ENCODE measurements at places on chromosomes 12 and 14.

DNA sequence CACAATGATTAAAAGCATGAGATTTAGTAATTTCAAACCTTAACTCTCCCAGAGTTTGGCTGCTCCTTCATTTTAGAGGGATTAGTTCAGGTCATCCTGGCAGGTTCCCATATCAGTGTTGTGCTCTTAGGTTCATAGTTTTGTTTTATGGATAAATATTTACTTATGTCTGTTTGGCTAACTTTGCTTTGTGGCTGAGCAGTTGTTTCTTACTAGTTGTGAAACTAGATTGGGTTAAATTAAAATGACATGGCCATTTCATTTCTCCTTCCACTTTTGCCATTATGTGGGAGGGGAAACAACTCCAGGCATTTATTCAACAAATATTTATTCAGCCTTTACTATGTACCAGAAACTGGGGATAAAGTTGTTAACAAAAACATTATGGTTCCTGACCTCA lies 158.8 kb downstream of the TMTC3 start:
- DNase-seq: no peak

DNA sequence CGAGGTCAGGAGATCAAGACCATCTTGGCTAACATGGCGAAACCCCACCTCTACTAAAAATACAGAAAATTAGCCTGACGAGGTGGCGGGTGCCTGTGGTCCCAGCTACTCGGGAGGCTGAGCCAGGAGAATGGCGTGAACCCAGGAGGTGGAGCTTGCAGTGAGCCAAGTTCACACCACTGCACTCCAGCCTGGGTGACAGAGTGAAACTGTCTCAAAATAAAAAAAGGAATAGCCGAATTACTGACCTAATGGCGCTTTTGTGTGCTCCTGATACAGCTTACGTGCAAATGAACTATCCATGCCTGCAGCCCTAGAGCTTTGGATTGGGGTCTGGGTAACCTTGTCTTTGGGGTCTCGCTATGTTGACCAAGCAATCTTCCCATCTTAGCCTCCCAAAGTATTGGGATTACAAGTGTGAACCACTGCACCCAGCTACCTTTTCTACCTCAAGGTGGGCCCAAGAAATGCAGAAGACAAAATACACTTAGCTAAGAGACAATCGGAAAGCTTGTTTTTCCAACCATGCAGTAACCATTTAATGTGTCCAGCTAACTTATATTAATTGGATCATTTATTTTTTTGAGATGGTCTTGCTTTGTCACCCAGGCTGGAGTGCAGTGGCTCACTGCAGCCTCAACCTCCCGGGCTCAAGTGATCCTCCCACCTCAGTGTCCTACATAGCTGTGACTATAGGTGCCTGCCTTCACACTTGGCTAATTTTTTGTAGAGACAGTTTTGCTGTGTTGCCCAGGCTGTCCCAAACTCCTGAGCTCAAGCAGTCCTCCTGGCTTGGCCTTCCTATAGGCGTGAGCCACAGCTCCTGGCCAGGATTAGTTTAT lies 5.5 kb downstream of the PABPN1 start:
- no peak for DNase-seq

GRCh38 chr12:110349514-110350151 lies 53.9 kb downstream of the ANAPC7 start:
- peak; percentile 23 for DNase-seq

DNA sequence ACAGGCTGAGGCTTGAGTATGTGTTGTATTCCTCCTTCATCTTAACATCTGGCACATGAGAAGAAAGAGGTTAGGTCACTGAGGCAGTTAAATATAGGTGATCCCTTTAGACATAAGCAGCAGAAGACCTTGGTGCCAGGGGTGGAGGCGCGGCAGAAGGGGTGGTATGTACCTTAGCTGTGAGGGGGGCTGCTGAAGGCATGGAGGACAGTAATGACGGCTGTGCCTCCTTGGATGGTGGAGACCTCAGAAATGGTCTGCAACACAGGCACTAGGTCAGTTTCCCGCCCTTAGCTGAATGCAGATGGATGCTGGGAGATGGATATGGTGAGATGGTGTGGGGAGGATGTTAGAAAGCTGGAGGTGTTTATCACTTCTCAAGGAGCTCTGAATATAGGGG lies 1.5 kb upstream of the PNMA1 start:
- no peak for DNase-seq

GRCh38 chr14:21498540-21499526 lies 12.3 kb downstream of the METTL3 start:
- DNase-seq: no peak

- DNase-seq: no peak
These were observed 4.8 kb upstream of the ING4 start for GRCh38 chr12:6667559-6668210.

DNA sequence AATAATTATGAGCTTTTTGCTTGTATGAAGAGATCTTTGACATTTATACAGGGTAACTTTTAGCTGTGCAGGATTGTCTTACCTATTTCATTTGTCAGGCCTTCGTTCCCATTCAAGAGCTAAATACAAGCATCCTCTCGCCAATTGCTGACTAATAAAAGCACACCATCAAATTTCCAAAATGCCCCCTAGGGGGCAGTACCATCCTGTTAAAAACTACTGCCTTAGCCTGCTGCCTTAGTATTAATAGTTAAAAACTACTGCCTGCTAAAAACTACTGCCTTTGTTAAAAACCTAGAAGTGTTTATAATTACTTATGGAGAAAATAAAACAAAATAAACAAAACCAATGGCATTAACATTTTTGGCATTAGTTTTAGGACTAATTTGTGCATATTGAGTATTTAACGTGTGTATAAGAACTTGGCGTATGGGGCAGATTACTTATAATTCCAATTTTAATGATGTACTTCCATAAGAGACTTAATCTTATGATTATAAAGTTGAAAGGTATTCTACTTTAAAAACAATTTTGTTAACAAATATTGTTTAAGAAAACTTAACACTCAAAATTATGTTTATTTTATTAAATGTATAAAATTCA lies 3.0 kb upstream of the IFI27L2 start:
- DNase-seq: peak; percentile 7

DNA sequence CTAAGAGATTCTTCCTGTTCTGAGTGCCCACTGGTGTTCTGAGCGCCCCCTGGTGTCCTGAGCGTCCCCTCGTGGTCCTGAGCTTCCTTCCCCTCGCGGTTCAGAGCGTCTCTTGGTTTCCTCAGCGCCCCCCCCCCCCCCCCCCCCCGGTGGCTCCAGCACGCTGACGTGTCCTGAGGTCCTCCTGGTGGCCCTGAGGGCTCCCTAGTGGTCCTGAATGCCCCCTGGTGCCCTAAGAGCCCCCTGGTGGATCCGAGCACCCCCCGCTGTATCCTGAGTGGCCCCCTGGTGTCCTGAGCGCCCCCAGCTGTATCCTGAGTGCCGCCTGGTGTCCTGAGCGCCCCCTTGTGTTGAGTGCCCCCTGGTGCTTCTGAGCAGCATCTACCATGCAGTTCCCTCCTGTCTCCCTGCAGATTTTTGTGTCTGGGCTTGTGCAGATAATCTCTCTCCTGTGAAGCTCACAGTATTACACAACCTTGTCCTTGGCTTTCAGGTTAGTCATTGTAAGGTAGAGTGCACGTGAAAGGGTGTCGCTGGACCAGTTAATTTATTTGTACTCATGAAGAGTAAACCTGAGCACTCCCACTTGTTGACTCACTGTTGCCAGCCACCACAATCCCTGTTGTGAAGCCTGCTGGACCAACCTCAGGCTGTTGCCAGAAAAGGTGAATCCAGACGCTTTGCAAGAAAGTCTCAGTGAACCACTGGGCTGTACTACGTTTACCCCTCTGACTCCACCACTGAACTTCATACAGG lies 1168.4 kb downstream of the TMEM121 start:
- DNase-seq: no peak

GRCh38 chr14:68014771-68015170 lies 195.2 kb downstream of the RAD51B start:
- DNase-seq: no peak

DNA sequence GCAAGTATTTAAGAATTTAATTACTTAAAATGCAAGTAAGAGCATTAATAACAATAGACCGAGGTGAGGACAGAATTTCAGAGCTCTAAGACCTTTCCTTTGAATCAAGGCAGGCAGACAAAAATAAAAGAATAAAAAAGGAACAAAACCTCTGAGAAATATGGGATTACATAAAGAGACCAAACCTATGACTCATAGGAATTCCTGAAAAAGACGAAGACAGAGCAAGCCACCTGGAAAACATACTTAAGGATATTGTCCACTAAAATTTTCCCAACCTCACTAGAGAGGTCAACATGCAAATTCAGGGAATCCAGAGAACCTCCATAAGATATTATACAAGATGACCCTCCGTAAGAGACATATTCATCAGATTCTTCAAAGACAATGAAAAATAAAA lies 325.1 kb downstream of the AEBP2 start:
- DNase-seq: no peak

GRCh38 chr14:91570021-91570420 lies 59.9 kb upstream of the PPP4R3A start:
- no peak for DNase-seq

DNA sequence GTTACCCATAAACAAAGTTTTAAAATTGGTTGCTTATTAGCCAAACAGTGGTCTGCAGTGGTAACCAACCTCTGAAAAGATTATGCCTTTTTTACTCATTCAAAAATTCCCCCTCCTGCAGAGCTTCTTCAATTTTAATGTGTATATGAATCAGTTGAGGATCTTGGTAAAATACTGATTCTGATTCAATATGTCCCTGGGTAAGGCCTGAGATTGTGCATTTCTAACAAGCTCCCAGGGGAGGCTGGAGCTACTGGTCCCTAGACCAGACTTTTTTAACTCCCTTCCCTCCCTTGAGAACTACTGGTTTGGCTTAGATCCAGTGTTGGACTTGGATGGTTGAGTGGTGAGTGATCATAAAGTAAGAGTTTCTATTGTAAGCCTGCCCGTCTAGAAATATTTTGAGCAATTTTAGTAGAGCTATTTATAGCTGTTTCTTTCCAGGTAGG lies 90.2 kb downstream of the FUT8 start:
- DNase-seq: no peak

GRCh38 chr12:25388183-25388582 lies 137.5 kb upstream of the KRAS start:
- DNase-seq: no peak

DNA sequence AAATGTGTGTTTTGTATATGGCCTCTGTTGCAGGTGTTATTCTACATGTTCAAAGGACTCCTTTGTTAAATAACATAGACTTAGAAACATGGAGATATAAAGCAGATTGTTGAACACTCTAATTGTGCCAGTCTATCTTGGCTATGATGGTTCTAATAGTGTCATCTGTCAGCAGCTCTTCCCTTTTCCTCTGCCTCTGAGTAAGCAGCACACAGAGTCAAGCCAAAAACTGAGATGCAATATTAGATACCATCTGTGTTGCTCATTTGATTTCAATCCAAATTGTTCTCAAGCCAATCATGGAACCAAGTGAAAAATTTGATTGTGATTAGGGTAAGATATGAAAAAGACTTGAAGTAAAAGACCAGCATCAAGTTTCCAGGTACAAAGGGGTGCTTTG lies 871.1 kb upstream of the MGAT4C start:
- no peak for DNase-seq

DNA sequence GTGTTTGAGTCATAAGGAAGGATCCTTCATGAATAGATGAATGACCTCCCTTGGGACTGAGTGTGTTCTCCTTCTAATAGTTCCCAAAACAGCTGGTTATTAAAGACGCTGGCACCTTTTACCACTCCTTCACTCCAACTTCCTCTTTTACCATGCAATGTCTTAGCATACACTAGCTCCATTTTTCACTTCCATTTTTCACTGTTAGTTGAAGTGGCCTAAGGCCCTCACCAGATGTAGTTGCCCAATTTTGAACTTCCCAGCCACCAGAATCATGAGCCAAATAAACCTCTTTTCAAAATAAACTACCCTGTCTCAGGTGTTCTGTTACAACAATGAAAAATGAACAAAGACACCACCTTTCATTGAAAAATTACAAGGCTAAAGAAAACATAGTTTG lies 64.7 kb downstream of the GPR65 start:
- no peak for DNase-seq

GRCh38 chr14:104217486-104218360 lies 79.3 kb downstream of the KIF26A start:
- no peak for DNase-seq

DNA sequence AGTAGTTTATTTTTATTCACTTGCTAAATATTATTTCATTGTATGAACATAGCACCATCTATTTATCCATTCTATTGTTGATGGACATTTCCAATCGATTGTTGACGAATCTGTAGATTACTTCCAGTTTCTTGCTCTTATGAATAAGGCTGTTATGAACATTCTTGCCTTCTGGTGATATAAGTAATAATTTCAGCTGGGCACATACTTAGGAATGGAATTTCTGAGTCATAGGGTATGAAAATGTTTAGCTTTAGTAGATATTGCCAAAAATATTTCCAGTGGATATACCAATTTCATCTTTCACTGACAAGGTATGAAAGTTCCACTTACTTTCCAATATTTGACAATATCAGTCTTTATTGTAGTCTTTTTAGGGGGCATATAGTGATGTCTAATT lies 468.5 kb downstream of the ETNK1 start:
- no peak for DNase-seq

DNA sequence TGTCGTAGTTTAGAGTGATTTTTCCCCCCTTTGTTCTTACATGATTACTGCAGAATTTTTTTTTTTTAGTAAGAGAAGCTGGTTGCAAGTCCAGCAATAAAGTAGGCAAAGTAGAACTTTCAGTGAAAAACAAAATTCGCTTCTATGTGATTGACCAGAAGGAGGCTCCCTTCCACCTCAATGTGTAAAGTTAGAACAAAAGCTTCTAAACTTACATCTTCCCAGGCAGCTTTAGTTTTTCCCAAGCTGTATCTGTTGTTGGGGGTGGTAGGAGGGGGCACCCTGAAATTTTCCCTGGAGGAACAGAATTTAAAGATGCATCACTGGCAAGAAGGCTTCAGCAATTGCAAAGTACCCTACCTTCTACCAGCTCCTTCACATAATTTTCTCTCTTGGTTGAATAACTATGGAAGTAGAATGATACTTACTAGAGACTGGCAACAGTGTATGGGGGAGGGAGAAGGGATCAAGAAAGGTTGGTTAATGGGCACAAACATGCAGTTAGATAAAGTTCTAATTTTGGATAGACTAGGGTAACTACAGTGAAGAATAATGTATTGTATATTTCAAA lies 87.3 kb upstream of the E2F7 start:
- DNase-seq: no peak

DNA sequence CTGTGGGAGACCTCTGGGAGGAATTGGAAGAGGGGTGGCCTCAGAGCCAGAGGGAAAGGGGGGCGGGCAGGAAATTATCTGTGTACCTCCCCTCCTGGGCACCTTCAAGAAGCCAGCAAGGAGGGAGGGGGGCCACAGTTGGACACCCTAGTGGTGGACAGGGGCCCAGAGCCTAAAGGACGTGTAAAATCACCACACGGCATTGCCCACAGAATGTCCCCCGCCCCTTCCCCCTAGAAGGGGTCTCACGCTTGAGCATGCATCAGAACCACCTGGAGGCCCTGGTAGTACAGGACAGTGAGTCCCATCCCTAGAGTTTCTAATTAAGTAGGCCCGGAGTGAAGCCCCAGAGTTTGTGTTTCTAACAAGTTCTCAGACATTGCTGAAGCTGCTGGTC lies 8.2 kb downstream of the ENDOU start:
- no peak for DNase-seq

- no peak for DNase-seq
These were observed 192.2 kb downstream of the TMTC3 start for GRCh38 chr12:88334271-88334670.

- no peak for DNase-seq
These were observed 17.8 kb downstream of the FAIM2 start for GRCh38 chr12:49885663-49886461.
